ENCODE measurements at places on chromosomes 4 and X.

- no peak for DNase-seq
Measured at GRCh38 chr4:177464026-177464425, 21.8 kb upstream of the AGA start.

DNA sequence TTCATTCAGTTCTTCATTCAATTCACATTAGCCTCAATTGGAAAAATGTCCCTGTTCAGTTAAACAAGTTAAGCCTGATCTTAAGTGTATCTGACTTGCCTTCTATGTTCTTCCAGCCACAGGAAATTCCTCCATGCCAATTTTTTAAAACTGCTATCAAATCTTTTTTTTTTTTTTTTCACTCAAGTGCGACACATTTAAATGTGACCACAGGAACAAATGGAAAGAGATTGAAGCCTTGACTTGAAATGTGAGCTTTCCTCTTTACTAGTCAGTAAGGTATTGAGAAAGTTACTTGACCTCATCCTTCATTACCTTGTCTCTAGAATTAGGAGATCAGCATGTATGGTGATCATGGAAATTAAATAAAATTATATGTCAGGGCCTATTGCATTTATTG is 165.1 kb downstream of the SLIT2 start:
- no peak for DNase-seq

- no peak for DNase-seq
Measured at GRCh38 chrX:110373310-110373709, 14.7 kb downstream of the RTL9 start.

- DNase-seq: no peak
Measured at GRCh38 chr4:2898001-2898400, 54.4 kb downstream of the ADD1 start.
